ENCODE measurements at places on chromosomes 4 and X.
A peak's percentile ranks its signal among the peaks of the same experiment; 100 is the strongest.

- DNase-seq: peak; percentile 4
Observed at GRCh38 chrX:105876658-105877057, 54.3 kb downstream of the NRK start.

DNA sequence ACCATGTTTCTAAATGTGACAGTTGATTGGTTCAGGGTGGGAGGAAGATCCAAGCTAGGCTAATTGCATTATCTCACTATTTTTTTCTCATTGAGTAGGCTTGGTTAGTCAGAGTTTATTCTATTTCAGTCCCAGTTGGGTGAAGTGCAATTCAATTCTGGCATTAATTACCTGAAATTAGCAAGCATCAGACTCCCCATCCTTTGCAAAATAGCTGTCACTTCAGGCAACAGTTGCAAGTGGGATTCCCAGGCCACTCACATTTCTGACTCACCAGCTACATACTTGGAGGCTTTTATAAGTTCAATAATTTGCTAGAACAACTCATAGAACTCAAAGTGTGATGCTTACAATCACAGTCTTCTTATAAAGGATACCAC lies 155.8 kb upstream of the HAND2 start:
- DNase-seq: no peak

GRCh38 chrX:68083510-68083909 lies 349.8 kb downstream of the OPHN1 start:
- no peak for DNase-seq

DNA sequence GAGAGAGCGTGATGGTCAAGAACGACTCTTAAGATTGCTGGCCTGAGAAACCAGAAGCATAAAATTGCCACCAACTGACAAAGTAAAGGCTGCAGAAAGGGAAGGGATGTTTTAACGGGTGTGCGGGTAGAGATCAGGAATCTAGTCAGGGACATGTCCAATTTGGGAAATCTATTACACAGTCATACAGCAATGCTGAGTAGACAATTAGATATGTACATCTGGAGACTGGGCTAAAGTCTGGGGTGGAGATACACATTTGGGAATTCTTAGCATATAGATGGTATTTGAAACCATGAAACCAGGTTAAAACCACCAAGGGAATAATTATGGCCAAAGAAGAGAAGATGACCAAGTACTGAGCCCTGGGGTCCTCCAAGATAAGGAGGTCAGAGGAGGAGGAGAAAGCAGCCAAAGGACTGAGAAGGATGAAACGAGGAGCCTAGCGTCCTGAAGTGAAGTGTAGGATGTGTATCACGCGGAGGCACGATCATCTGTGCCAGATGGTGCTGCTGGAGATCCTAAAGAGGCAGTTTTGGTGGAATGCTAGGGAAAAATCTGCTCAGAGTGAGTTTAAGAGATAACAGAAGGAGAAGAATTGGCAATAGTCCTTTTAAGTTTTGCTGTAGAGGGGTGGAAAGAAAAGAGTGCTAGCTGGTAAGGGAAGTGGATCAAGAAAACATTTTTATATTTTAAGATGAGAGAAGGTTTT lies 36.5 kb downstream of the SEC24D start:
- DNase-seq: no peak

DNA sequence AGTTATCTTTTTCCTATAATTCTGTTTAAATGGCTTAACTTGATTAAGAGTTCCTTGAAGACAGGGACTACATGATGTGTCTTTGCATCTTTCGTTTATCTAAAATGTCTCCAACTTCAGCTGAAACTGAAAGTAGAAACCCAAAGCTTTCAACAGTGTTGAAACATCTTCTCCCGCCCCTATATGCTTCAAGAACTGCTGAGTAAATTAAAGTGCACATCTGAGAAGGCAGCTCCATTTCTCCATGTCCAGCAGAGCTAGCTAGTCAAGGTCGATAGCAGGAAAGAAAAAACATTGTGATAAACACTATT lies 185.7 kb upstream of the TBL1X start:
- no peak for DNase-seq

DNA sequence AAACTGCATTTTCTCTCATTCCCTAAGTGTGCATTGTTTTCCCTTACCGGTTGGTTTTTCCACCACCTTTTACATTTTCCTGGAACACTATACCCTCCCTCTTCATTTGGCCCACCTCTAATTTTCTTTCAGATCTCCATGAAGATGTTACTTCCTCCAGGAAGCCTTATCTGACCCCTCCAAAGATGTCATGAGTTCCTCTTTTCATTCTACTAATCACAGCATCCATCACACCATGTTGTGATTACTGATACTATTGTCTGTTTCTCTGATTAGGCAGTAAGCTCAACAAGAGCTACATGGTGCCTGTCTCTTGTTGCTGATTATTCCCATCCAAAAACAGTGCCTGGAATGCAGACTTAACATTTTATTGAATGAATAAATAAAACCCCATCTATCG lies 2.9 kb upstream of the AFP start:
- DNase-seq: no peak

DNA sequence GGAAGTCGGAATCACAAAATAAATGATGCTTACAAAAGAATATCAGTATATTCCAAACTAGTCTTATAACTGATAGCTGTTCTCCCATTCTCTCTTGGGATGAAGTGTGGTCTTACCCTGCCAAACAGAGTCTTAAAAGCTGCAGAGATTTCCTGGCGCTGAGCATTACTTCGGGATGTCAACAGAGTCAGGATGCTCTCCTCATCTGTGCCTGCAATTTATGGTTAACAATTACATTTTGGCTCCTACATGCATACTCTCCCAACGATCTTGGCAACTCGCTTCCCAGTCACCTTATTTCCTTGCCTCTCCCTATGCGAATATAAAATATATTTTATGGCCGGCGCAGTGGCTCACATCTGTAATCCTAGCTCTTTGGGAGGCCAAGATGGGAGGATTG lies 12.2 kb downstream of the ANXA5 start:
- no peak for DNase-seq

- DNase-seq: no peak
Observed at GRCh38 chrX:130039847-130040246, 57.4 kb downstream of the BCORL1 start.

DNA sequence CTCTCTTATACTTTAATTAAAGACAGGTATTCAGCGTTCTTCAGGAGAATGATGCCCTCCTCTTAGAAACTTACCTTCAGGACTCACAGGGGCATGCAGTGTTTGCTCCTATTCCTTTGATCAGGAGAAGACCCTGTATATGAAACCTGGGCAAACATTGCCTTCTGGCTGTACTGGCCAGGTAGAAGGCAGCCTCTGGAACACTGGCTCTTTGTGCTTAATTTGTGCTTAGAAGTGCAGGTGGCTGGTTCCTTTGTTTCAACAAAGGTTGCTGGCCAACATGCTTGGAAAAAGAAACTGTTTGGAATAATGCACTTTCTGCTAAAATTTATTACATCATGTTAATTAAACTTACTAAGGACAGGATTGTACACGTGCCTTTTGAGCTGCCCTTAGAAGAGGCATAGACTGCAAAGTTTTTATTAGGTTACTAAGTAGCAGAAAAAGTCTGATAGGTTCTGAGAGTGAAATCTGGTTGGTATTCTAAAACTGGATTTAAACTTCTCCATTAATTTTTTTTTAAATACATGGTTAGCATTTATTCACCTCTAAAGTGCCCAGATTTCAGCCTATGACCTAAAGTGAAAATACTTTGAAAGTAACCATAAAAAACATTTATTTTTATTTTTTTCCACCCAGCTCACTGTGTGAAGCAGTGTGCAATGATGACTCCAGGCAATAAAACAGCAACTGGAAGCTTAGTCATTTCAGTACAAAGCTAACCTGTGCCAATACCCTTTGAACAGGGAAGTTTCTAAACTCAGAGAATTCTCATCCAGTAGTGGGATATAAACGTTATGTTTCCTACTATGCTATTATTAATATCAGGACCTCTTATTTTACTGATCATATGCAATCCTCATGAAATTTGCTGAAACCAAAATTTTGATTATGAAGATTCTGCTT lies 11.3 kb downstream of the RASSF6 start:
- DNase-seq: no peak

DNA sequence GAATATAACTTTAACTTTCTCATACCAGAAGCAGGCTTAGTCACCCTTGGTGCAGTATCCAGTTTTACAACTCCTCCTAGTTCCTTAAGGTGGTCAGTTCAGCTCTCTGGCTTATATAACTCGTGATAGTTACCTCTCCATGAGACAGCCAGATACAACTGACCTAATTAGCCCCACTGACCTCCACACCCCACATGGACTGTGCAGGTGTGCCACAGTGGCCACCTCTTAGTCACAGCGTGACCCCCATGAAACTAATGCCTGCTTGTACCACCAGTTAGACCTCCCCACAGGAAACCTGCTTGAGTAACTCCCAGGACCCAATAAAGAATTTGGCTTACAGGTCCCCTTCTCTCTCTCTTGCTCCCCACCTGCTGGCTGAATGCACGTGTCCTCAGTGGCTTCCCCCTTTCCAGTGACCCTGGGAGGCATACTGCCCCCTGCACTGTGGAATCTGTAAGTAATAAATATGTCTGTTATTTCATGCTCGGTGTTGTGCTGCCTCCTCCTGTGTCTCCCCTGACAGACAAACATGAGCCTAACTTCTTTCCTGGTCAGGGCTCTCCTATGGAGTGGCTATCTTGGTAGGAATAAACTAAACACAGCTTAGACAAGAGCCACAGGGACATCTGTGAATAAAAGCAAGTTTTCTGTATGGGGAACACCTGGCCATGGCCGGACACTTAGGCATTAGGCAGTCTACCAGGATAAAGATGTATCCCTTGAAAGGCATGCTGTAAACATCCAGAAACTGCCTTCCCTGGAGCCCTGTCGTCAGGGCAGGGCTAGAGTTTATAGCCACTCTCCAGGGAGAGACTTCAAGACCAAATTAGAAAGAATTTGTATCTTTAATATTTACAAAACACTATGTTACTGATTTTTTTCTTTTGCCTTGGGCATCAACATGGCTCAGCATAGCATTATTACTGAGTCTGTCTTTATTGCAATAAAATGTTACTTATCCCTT lies 209.7 kb upstream of the BOD1L1 start:
- DNase-seq: no peak

DNA sequence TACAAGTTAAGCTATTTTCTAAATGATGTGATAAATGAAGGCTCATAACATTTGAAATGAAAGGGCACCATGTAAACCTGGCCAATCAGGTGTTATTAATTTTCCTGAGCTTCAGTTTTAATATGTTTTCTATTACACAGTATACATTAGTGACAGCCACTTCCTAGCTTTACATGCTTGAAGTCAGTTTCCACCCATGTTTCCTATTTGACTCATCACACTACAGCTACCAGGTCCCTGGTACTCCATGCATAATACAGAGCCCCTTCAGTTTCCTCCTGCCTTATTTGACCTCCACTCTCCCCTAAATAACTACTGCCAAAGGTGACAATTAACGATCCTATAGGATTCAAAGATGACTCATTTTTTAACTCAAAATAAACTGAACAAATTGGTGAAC lies 18.3 kb downstream of the ZNF518B start:
- DNase-seq: no peak

- DNase-seq: peak; percentile 67
Observed at GRCh38 chr4:111400741-111401140, 744.5 kb upstream of the FAM241A start.

DNA sequence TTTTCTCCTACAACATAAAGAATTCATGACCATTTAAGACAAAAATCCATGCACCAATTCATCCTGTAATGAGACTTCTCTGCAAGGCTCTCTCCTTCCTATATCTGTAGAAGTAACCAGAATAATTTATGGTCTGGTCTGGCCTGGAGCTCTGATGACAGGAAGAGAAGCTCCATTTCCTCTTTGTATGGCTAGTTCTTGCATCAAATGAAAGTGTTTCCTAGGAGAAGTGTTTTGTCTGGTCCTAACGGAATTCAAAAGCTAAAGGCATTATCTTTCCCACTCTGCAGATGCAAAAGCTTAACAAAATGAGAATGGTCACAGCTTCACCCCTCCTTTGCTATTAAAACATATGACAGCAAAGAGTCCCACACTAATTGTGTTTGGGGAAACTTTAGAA lies 55.1 kb downstream of the SPATA18 start:
- DNase-seq: no peak

DNA sequence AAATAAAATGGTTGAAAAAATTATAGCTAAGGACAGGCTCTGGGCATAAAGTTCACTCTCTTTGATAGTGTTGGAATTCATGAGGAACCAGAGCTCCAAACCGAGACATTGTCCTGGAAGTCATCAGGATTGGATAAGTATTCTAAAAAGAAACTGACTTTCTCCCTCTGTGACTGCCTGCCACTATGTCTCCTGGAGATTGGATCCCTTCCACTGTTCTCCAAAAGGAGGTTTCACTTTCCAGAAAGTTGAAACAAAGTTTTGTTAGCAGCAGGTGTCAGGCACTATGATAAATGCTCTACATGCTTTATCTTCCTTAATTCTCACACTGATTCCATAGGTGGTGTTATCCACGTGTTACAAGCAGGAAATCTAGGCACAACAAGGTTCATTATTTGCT lies 16.8 kb downstream of the BANK1 start:
- no peak for DNase-seq

DNA sequence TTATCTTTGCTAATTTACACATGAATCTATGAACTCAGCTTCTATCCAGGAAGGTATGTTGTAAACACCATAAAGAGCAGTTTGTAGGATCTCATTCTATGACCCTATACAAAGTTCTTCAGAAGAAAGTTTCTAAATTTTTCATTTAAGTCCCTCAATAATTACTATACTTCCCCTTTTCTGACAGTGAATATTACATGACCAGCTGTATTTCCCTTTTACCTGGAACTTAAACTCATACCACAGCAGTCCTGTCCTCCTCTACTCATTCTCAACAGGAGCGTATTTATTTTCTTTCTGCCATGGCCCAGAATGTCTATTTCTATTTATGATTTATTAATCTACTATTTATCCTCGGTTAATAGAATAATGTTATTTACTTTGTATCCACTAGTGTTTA lies 15.8 kb downstream of the RASGEF1B start:
- DNase-seq: no peak

GRCh38 chrX:19372547-19373331 lies 29.0 kb downstream of the PDHA1 start:
- peak; percentile 45 for DNase-seq

DNA sequence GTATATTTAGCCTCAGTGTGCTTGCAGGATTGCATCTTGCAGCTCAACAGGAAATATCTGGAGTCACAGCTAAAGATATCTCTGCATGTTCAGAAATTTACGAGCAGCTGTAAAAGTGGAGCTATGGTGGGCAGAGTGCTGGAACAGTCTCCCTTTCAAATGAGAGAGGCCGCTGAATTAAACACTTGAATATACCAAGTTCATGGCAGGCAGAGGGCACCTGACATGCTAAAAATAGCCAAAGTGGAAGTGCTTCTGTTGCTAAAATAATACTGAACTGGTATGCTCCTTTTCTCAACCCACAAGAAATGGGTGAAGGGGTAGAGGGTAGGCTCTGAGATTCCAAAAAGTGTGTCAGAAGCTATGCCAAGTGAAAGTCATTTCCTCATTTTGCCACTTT lies 98.1 kb downstream of the MGST2 start:
- no peak for DNase-seq

GRCh38 chr4:171857302-171858012 lies 44.3 kb downstream of the GALNTL6 start:
- no peak for DNase-seq

GRCh38 chr4:127667116-127667515 lies 34.4 kb downstream of the INTU start:
- no peak for DNase-seq

- DNase-seq: peak; percentile 55
Observed at GRCh38 chrX:153641627-153642026, 5.4 kb upstream of the DUSP9 start.

- DNase-seq: no peak
Observed at GRCh38 chr4:150817804-150818528, 197.1 kb downstream of the LRBA start.

GRCh38 chrX:12753366-12753765 lies 37.8 kb upstream of the PRPS2 start:
- no peak for DNase-seq
